ENCODE measurements at places on chromosomes 2 and 18. TPM values are rescaled to one million over a fixed set of nuclear protein-coding genes. Genes with fewer than 3 reads are reported as not detected.

DNAJB2 gene
- total RNA-seq, result 136 TPM

MBD1 gene
- 63.7 TPM for total RNA-seq

SERPINB3 gene
- not detected for total RNA-seq

C2orf81 gene
- total RNA-seq, result 1.5 TPM

SCG2 gene
- total RNA-seq, result 1.0 TPM

PKDCC gene
- total RNA-seq, result 129 TPM

NEU4 gene
- not detected for total RNA-seq

CASP8 gene
- total RNA-seq, result 22.0 TPM

ITSN2 gene
- 33.7 TPM for total RNA-seq

VWC2L gene
- total RNA-seq, result not detected

CLK1 gene
- total RNA-seq, result 75.3 TPM

UGT1A6 gene
- total RNA-seq, result not detected

ARHGEF33 gene
- total RNA-seq, result 0.29 TPM
